ENCODE measurements at places on chromosomes 11 and 22.

DNA sequence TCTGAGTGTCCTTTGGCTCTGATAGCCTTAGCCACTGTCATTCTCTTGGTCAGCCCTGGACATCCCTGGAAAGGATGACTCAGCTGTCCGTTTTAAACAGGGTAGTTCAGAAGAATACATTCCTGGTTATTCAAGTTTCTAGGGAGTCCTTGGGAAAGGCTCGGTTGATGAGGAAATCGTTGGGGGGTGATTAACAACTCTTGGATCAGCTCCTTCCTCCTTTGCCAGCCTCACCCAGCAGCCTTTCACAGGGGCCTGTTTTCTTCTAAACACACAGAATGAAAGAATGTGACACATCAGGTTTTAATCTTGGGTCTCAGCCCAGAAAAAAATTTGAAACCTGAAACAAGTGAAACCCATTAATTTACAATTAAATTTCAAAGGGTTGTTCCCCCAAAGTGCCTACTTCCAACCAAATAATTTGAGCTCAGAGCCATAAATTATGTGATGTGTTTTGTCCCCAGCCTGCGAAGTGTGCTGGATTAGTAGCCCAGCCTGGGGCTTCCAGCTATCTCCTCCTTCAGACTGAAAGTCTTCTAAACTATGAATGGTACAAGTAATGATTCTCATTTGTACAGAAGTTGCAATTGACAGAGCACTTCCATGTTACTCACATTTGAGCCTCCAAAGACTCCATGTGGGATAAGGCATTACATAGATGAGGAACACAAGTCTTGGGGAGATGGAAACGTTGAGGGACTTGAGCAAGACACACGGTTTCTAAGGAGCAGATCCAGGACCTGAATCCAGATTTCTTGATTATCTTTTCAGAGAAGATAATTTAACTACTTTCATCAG, 19.3 kb upstream of the MRGPRX2 start:
- DNase-seq: peak; percentile 97

- DNase-seq: no peak
These were observed 41.2 kb downstream of the SYT9 start for GRCh38 chr11:7292922-7293321.

GRCh38 chr11:119100246-119100970, 1.2 kb downstream of the DPAGT1 start:
- no peak for DNase-seq

- DNase-seq: no peak
These were observed 460.9 kb upstream of the KIRREL3 start for GRCh38 chr11:127461241-127462064.

GRCh38 chr11:85854212-85854556, 999 bp upstream of the CCDC83 start:
- no peak for DNase-seq

GRCh38 chr22:45196926-45197605, 33.3 kb downstream of the NUP50 start:
- no peak for DNase-seq

DNA sequence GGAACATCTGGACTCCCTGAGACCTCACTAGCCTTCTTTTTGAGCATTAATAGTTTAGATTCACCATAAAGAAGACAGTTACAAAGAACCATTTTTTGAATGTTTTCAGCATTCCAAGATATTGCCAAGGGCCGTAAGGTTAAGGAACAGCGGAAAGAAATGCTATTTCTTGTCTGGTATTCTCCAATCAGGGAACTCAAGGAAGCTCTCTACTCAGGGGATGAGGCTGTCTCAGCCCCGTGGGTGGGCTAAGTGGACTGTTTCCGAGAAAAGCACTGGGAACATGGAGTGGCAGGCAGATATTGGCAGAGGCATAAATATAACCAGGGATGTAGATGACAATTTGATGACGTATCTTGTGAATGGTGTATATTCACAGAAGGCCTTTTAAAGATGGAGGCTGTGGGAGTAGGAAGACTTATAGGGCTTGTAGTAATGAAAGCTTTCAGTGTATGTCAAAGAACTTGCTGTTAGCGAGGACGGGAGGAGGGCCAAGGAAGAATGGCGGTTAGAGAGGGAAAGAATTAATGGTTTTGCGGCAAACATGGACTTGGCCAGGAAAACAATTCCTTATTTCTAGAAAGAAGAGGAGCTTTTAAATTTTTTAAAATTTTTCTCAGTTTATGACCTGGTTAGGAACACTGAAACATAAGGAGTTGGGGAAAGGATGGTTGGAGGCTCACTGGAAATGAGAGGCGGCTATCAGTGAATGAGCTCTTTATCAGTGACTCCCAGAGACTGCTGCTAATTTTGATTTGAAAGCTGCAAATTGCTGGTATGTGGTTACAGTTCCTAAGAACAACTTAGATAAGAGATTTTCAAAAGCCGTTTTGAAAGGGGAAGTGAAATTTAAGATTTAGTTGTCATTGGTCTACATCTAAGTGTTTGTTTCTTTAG, 64.6 kb downstream of the ST3GAL4 start:
- DNase-seq: no peak

DNA sequence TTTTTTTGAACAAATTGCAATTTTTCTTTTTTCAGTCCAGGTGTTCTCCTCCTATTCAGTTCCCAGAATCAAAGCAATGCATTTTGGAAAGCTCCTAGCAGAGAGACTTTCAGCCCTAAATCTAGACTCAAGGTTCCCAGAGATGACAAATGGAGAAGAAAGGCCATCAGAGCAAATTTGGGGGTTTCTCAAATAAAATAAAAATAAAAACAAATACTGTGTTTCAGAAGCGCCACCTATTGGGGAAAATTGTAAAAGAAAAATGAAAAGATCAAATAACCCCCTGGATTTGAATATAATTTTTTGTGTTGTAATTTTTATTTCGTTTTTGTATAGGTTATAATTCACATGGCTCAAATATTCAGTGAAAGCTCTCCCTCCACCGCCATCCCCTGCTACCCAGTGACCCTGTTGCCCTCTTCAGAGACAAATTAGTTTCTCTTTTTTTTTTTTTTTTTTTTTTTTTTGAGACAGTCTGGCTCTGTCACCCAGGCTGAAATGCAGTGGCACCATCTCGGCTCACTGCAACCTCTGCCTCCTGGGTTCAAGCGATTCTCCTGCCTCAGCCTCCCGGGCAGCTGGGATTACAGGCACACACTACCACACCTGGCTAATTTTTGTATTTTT, 6.2 kb upstream of the UBE4A start:
- DNase-seq: no peak

- no peak for DNase-seq
These were observed 1.9 kb upstream of the ADM start for GRCh38 chr11:10302744-10303557.

DNA sequence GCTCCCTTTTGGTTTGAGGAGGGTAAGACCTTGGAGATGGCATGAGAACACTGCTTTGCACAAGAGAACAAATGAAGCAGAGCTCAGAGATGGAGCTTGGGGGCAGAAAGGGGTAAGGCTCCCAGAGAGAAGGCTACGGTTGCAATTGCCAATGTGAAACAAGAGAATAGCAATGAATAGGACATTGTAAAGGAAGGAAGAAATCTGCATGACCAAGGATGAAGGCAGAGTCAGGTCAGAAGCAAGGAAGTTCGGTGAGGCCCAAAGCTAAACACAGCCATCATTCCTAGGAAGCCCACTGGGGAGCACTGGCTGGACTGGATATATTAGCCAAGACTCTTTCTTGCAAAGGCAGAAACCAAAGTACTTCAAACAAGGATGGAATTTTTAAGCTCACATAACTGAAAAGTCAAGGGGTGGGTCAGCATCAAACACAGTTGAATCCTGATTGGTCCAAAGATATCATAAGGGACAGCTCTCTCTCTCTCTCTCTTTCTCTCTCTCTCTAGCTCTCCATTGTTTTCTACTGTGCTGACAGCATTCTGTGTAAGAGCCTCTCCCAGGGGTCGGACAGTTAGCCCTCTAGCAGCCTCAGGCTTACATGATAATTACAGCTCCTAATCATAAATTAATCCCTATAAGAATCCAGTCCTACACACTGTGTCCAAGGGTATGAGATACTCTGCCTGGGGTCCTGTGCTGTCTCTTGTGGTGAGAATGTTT, 484.3 kb downstream of the SOX6 start:
- DNase-seq: no peak

DNA sequence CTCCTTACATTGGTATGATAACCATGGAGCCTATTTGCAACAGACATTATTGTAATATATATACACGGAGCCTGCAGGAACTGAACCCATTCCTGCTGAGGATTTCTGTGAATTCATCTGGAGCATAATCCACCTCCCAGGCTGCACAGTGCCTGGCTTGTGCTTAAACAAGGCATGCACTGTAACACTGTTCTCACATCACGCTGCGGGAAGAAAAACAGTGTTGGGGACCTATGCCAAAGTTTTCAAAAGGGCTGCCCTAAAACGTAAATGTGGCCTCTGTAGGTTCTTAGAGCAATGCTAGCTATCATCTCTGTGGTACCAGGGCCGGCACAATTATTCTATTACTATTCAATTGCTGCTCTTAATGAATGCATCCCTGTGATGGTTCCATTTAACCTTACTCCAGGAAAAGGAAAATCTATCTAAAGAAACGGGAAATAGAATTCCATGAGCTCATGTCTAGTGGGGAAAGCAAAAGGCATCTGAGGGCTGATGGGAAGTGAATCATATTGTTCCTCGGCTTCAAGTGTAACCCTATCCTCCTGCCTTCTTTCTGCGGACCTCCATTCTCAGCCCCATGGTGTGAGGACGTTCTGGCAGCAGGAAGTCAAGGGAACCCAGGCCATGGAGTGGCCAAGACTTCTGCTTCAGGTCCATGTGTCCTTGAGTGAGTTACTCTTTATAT, 525.5 kb downstream of the SOX6 start:
- no peak for DNase-seq

DNA sequence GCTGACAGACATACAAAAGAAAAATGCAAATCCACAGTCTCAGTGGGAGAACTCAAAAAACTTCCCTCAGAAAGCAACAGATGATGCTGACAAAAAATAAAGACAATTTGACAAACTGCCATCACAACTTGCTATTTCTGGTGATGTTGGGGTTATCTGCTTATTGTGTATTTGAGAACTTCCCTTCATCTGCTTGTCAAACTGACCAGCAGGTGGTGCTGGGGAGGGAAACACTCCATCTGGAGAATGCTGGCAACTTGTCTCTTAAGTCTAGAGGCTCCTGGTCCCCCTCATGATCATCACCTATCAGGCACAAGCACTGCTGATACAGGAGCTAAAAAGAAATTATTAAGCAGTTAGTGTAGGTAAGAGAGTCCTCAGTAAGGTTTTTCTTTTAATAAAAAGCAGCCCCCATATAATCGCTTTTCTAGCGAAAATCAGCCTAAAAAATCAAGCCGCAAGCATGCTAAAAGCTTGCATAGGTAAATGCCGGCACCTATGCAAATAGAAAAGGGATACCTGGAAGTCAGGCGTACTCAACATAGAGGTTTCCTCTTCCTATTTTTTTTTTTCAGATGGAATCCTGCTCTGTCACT, 9.8 kb upstream of the FAM111B start:
- no peak for DNase-seq

DNA sequence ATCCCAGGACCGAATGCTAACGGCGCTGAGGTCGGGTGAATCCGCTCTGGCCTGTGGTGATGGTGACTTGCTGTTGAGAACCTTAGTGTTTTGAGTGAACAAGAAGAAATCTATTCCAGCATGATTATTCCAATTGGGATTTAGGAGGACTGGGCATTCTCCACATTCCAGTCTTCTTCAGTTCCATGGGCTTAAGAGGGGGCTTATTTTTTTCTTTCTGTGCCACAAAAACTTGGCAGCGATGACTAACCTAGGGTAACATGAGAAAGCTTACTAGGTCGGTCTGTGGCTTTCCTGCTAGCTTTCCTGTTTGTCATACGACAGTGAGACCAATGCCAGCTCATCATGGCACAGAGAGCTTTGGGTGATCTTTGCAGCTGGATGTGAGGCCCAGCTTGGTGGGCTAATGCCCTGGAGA, 62.9 kb upstream of the ATXN10 start:
- no peak for DNase-seq

DNA sequence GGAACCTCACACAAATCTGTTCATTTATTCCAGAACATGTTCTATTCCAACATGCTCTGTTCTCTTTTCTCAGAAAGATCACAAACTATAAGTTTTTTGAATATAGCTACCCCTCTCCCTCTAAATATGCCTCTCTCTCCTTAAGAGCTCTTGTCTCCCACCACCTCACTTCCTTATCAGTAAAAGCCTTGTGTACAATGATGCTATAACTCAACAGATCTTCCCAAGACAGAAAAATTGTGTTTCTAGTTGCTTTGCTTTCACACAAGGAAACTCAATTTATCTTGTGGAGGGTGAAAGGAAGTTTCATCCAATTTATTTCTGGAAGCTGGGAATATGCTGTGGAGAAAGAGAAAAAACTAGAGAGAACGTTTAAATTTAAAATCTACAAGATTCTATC, 64.4 kb downstream of the FAM76B start:
- DNase-seq: no peak

DNA sequence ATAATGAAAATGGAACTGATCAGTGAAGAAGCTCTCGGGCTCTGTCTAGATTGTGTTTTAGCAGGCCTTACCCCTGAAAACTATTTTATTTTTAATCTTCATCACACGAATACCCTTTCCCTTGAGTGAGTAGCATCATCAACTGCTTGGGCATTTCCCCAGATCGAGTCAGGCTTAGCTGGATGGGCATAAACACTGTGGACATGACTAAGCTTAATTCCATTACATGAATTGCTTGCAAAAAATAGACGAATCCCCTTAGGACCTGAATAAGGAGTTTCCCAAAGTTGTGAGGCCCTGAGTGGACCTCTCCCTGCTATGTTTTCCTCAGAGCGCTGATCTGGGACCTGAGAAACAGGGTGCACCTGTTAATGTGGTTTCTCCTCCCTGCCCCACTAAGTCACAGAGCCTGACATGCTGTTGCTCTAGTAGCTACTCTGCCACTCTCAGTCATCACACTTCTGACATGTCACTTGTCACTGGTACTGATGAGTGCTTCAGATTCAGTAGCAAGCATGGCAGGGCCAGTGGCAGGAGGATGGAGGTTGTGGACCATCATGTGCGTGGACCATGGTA, 53.5 kb downstream of the ENDOD1 start:
- DNase-seq: no peak

DNA sequence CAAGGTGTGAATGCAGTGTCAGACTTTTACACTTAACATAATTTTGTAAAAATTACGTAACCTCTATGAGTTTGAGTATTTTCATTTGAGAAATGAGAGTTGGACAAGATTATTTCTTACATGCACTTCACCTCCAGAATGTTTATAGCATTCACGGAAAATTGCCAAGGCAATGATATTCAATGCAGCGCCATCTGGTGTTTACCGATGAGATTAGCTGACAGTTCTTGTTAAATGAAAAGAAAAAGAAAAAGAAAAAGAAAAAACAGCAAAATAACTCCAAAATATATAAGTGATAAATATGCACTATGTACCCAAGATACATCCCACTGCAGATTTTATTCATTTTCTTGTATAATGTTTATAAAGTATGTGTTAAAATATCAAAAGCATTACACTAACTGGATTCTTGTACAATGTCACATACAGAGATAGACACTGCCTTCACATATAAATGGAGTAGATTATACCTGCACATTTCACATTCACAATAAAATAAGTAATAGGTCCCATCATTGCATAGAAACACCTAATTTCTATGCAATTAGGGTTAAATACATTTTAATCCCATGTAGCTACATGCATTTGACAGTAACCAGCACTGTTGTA, 976.3 kb upstream of the FAT3 start:
- DNase-seq: no peak
